Urinary bladder (tissue), 4 donors: ENCODE measurements at places on chromosomes 3 and 15. TPM values are rescaled to one million over a fixed set of nuclear protein-coding genes. Genes with fewer than 3 reads are reported as not detected.

Gene HHLA2
- not detected for polyA plus RNA-seq

GRCh38 chr15:87145696-87146095, 1066.0 kb downstream of the AGBL1 start:
- DNase-seq: no peak

DNA sequence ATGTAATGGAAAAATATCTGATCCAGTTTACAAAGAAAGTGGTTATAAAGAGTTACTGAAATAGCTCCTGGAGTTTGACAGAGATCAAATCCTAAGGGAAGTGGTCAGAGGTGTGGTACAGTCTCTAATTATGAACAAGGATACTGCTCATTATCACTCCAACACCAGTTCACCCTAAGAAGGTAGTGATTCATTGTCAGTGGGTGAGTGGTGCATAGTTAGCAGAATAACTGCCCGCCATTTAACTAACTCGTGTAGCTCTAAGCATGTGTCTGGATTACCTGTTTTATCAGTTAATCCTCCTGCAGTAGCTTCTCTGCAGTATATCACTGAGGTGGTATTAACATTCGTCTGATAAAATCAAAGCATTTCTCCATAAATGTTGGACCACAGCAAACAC, 700.1 kb downstream of the NLGN1 start:
- no peak for DNase-seq

DNA sequence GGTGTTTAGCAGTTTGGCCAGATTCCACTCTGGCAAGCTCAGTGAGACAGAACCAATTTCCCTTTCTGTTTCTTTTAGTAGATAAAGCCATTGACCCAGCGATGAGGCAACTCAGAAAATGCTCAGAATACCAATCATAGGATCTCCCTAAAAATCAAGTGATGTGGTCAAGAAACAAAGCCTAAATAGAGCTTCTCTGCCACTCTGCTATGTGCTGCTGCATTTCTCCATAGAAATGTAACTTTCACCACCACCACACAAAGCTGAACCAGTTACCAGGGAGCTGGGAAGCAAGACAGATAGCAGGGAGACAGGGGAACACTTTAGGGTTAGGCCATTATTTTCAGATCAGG, 109.8 kb downstream of the RPL22L1 start:
- no peak for DNase-seq

Gene TYRO3
- 8.6 TPM for polyA plus RNA-seq
